ENCODE measurements at places on chromosomes 11 and 22.
A peak's percentile ranks its signal among the peaks of the same experiment; 100 is the strongest.

DNA sequence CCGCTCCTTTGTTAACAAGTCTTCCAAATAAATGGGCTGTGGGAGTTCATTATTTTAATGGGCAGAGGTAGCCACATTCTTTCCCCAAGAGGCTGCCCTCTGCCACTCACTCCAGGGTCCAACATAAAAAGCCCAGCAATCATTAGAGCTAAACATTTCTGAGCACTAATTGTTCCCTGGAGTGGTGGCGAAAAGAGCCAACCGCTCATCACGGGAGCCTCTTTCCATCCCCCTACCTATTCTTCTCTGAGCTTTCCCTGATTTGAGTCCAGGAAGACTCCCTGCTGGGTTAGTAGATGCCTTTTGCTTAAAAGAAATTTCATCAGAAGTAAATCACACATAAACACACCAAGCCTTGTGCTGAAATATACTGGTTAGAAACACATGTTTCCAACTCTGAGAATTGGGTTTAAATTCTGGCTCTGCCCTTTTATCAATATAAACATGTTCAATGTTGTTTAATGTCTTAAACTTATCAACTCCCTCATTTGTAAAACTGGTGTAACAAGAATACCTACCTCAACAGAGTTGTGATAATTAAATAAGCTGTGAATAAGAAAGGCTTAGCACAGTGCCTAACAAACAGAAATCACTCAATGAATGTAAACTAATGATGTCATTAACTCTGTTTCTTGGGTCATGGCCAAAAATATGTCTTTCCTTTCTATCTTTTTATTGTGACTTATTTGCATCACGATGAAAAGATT, at the start of gene OR5A2:
Gene OR5A2, minus strand, starts transcription at position 53 of the 707 bp plus-strand sequence. CDS start 3,460 bp downstream, outside the sequence.
- DNase-seq = no peak

- DNase-seq = no peak
Observed at GRCh38 chr22:17346578-17346977, 22.7 kb upstream of the CECR2 start.

GRCh38 chr11:17923217-17923616, 89.6 kb downstream of the SERGEF start:
- no peak for DNase-seq

- no peak for DNase-seq
Observed at GRCh38 chr11:74438681-74439080, 28.7 kb downstream of the KCNE3 start.

GRCh38 chr22:25840891-25841290, 98.9 kb downstream of the MYO18B start:
- no peak for DNase-seq

DNA sequence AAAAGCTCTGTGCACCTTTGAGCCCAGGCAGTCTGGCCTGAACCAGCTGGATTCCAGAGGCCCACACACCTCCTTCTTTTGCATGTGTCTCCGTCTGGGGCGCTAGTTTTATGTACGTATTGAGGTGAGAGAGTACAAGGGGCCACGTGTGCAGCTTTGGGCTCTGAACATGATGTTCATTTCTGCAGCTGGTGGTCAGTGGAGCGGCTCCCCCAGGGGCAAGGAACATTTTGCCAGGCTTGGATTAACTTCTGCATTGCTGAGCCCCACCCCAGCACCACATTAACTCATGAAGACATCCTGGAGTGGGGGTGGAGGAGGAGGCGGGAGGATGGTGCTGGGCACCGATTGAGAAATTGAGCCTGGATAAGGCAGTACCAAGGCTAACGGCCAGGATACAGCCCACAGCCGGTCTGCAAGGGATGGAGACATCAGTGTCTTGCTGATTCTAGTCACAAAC, 13.8 kb downstream of the USP2 start:
- peak; percentile 35 for DNase-seq

DNA sequence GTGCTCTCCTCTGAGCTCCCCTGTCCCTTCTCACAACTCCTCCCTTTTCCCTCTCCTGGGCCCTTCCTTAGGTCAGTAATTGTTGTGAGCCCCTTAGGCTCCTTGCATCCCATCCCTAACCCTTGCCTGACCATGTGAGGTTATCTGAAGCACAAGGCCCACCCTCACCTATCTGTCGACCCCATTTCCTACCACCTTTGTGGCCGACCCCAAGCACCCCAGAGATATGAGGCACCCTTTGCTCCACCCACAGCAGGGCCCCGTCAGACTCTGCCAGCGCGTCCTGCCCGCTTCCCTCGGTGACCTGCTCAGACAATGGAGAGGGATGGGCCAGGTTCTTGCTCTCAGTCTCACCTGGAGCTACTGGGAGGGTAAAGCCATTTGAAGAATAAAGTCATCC, 1.3 kb downstream of the GNG3 start:
- DNase-seq = no peak

DNA sequence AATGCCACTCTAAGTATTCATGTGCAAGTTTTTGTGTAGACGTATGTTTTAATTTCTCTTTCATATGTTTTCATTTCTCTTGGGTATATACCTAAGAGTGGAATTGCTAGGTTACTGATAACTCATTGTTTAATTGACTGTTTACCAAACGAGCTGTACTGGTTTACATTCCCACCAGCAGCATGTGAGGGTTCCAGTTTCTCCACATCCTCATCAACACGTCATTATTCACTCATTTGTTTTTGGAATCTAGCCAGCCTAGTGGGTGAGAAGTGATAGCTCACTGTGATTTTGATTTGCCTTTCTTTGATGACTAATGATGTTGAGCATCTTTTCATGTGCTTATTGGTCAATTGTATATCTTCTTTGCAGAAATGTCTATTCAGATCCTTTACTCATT, 4.0 kb downstream of the ANKRD13D start:
- DNase-seq = peak; percentile 70

DNA sequence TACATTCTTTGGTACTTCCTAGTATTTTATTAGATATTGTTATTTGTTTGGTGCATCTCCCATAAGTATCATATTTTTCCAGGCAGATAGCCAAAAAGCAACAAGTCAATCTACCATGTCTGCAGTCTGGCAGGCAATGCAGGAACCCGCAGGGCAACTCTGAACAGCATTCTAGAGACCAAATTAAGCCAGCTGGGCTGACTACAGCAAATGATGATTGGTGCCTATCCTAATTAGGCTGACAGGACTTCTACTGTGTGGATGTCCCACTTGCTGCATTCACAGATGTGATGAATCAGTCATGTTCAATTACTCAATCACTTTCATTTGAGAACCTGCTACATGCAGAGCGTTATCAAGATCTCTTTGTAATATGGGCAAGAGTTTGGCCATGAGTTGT, 40.3 kb upstream of the AMOTL1 start:
- DNase-seq = no peak

GRCh38 chr22:43828998-43829782, 17.1 kb upstream of the EFCAB6 start:
- no peak for DNase-seq

DNA sequence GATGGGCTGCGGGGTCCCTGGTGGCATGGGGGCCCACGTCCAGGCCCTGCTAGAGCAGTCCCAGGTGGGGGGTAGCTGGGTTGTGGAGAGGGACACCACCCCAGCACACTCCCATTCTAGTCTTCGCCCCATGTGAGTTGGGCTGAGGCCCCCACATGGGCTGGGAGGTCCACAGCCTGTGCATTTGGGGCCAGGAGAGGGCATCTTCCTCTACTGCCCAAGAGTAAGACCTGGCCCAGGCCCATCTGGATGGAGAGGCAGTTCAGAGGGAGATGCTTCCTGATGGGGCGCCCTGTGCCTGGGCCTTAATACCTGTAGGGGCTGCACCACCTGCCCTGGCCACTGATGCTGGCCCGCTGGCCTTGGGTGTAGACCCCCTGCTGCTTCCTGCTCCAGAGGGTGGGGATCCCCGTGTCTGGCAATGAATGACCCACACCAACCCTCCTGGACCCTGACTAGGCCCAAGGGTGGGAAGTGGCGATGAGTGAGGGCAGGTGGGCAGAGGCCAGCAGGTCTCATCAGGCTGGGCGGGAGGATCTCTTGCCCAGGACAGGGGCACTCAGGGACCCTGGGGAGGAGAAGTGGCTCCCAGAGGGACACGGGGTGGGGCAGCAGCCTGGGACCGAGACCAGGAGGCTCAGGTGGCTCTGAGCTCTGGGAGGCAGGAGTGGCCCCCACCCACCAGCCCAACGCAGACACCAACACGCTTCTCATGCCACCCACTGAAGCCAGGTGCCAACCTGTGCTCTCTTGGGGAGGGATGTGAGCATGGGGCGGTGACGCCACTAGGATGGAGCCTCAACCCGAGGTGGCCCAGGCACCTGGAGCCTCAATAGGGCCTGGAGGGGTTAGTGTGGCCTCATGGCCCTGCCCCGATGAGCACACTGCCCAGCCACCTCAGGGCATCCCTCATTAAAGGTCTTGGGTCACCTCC, 17.4 kb upstream of the GNB1L start:
- no peak for DNase-seq

DNA sequence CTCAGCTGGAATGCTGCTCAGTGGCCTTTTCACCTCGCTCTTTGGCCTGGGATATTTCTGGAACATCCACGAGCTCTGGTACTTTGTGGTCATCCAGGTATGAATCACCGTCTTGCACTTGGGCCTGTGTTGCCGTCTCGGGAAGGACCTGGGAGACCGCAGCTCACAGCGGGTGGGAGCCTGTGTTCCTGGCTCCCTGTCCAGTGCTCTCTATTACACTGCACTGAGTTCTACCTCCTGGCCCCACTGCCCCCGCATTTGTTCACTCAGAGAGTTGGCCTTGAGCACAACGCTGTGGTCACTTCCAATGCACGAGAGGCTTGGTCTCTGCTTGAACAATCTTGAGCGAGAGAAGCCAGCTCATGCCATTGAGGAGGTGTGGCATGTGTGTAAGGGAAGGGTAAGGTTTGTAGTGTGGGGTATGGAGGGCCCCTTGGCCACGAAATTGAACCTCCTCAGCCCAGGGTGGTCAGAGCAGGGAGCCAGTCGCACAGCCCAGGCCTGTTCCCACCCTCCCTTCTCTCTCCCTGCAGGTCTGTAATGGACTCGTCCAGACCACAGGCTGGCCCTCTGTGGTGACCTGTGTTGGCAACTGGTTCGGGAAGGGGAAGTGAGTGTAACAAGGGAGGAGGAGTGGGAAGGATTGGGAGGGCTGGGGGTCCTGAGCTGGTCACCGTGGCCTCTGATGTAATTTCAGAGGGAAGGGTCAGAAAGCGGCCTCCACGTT, 16.2 kb downstream of the SLC37A2 start:
- peak; percentile 33 for DNase-seq

- peak; percentile 43 for DNase-seq
Observed at GRCh38 chr11:31641477-31642062, 132.0 kb downstream of the ELP4 start.

GRCh38 chr11:72643547-72643946, 30.7 kb downstream of the PDE2A start:
- peak; percentile 21 for DNase-seq

DNA sequence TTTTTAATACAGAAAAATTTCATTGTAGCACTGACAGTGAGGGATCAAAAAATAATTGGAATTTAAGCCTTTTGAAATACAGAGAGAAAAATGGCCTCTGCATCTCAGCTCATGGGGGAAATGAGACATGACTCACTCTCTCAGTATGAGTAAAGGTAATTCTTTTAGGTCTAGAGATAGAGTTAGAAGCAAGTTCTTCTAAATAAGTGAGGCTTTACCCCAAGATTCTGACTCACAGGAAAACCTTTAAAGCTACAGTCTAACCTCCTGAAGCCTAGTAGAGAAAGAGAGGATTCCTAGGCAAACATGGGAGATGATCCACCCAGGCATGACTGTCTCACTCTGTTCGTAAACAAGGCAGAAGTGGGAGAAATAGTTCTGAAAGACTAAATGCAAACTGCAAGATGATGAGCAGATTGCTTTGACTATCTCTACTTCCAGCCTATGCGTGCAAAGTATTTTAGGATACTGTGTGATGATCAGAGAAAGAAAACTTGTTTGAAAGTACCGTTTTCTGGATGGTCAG, 1003.3 kb upstream of the CCDC90B start:
- DNase-seq = peak; percentile 87

- DNase-seq = peak; percentile 95
Observed at GRCh38 chr11:66418168-66418985, 2.5 kb upstream of the NPAS4 start.

- DNase-seq = no peak
Observed at GRCh38 chr11:67507242-67507863, 609 bp downstream of the CDK2AP2 start.

DNA sequence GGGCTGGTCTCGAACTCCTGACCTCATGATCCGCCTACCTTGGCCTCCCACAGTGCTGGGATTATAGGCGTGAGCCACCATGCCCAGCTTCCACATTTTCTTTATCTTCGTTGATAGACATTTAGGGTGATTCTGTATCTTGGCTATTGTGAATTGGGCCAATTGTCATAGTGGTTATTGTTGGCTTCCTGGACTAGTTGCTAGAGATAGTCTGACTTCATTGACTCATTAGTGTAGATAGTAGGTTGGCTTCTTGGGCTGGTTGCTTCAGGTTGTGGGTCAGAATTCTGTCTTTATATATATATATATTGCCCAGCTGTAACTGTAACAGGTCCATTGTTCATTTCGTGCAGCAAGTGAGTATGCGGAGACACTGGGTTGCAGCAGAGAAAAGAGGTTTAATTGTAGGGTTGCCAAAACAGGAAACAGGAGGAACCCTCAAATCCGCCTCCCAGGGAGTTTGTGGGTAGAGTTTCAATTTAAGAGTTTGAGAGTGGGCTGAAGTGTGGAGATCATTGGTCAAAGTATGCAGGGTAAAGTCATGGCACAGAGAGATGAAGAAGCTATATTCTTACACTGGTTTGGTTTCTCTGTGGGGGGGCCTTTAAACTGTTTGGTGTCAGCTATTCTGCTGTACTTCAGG, 22.0 kb downstream of the ATG13 start:
- peak; percentile 46 for DNase-seq

- peak; percentile 99 for DNase-seq
Observed at GRCh38 chr11:36149538-36150242, 139.5 kb downstream of the COMMD9 start.

DNA sequence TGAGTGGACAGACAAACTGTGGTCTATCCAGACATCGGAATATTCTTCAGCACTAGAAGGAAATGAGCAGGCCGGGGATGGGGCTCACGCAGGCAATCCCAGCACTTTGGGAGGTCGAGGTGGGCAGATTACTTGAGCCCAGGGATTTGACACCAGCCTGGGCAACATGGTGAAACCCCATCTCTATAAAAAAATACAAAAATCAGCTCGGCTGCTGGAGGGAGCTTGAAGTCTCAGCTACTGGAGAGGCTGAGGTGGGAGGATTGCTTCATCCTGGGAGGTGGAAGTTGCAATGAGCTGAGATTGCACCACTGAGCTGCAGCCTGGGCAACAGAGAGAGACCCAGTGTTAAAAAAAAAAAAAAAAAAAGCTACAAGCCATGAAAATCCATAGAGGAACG, 8.0 kb upstream of the CTSD start:
- peak; percentile 90 for DNase-seq

DNA sequence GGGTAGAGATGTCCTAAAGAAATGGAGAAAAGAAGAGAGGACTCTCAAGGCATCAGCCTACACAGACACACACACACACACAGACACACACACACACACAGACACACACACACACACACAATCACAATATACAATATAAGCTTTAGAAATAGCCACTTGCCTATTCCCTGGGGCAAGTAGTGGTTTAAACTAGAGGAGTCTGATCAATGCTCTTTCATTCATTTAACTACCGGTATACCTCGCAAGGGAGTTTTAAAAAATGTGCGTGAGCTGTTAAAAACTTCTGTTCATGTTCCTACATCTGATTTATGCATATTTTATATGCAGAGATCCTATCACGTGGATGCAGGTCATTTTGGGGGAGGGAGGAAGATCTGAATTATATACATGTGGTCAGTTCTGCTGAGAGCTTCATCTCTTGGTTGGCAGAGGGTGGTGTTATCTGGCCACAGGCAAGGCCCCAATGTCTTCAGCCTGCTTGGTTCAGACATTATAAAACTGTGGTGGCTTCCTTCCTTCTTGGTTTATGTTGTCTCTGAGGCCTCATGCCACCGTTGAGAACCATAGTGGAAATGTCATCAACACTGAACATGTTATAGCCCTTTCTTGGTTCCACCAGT, 56.6 kb downstream of the SYT13 start:
- no peak for DNase-seq

All from iris pigment epithelial cell (primary cell).